Skeletal muscle cell (primary cell): ENCODE measurements at places on chromosomes 5 and 9.

DNA sequence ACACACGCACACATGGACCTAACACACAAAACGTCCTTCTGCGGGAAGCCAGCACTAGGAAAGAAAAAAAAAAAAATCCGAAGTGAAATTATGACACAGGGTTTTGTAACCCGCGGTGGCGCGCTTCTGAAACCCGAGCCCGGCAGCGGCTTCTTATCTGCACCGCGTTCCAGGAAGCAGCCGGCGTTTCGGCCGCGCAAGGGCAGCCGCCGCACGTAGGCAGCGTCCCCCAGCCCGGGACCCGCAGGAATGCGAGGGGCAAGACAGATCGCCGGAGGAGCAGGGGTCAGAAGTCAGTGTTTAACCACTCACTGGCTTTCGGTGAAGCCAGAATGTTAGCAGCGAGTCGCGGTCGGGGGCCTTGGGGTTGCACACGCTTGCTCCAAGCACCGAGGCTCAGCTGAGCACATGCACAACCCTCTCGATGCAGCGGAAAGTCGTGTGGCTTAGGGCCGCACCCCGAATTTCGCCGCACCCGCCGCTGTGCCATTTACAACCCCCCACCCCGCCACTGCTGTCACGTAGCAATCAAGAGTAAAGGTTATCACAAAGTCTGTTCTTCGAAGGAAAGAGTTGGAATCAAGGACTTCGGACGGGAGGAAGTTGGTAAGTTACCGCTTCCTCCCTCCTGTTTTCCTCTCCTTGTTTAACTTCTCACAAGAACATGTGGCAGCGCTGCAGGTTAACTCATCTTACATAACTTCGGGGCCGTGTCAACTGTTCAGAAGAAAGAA, 167.9 kb downstream of the AUH start:
- peak; percentile 85 for DNase-seq

DNA sequence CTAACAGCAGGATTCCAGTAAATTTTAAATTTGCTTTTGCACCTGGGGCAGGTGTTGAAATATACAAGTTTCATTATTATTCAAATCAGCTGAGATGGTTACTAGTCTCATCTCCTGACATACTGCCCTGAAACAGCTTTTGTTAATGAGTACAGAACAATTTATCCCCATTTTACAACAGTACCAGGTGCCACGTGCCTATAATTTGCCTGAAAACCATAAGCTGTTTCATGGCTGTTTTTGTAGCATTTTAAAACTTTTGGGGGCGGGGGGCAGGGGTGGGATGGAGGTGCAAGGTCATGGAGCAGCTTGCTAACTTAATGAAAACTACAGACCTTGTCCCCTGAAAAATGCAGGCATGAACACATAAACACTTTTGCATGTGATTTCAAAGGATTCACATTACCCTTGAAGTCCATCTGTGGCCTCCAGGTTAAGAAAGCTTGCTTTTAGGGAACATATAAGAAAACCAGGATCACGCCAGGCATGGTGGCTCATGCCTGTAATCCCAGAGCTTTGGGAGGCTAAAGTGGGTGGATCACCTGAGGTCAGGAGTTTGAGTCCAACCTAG, 42.1 kb downstream of the TIMD4 start:
- DNase-seq = no peak

DNA sequence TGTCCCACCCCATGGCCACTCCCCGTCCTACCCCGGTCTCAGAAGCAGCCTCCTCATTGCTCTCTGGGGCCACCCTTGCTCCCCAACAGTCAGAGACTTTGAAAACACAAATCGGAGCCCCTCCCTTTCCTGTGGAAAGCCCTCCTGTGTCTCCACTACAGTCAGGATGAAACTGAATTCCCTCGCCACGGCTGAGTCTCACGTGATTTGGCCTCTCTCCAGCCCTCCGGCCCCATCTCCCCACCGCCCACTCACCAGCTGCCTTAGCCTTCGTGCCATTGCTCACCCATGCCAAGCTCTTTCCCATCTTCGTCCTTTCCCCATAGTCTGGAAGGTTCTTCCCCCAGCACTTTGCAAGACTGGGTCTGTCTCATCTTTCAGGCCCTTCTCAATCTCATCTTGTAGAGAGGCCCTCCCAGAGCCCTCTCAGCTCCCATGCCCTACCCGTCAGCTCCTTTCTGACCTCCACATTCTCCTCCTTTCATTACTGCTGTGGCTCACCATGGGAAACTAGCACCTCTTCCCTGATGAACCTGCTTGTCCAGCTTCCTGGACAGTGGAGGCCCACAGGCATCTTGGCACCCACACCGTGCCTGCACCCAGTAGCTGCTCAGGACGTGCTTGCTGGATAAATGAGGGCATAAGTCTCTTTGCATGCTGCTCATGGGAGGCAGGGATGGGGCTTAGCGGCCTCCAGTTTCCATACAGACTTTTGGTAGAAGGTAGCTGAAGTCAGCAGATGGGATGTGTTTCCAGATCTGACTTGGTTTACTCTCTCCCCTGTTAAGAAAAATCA, 126.4 kb upstream of the COL5A1 start:
- no peak for DNase-seq

DNA sequence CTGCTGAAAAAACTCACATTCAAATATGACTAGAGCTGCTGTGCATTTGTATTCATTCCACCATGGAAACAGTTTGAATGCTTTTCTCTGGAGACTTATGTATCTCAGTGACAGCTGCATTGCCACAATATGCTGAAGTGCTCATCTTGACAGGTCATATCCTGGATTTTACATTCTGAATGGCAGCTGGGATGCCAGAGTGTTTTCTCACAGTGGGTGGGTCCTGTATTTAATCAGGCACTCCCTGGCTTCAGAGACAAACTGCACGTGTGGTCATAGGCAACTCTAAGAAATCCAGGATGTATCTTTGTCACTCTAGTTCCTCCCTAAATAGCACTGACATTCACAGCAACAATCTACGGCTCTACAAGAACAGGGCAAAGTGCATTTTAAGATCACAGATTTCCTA, 75.6 kb downstream of the ST8SIA4 start:
- peak; percentile 49 for DNase-seq

DNA sequence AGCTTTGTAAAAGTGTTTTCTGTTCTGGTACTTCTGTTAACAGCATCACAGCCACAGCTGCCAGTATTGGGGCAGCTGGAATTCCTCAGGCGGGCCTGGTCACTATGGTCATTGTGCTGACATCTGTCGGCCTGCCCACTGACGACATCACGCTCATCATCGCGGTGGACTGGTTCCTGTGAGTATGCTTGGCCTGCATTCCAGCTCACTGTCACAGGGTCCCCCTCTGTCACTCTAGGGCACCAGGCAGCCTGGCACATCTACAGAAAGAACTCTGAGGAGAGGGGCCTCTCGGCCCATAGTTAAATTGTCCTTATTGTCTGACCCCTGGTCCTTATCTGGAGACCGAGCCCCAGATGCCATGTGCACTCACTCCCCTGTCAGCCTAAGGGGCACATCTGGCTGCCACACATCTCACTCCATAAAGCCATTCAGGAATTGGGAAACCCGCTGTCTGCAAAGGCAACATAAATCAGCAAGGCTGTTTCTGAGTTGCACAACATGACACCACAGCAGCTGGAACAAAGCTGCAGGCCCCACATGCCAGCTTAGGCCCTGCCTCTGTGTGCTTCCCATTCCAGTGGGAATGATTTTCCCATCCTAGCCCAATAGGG, 77.5 kb downstream of the SLC1A3 start:
- peak; percentile 76 for DNase-seq

- DNase-seq = no peak
Observed at GRCh38 chr5:62937661-62938558, 359.3 kb downstream of the LRRC70 start.

DNA sequence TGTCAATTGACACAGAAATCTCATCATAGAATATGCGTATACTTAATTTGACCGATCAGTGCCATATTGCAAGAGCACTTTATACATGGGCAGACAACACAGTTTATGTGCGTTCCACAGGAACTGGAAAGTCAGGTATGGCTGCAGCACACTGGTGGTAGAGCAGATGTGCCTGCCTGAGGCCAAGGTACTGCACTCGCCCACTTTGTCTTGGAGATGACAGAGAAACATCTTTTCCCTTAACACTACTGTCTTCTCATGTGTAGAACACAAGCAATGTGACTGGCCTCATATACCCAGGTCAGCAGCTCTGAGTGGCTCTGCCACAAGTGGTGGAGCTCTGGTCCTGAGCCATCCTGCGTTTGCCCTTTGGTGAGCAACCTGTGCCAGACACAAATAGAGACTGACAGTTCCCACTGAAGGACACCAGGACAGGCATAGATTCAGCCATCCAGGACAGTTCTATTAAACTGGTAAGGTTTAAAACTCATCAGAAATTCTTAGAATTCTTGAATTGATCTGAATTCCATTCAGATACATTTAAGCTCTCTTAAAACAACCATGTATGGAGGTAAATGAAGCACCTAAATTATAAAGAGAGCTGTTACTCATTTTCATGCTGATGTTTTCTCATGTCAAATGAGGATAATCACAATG, 21.0 kb upstream of the PPP2CA start:
- DNase-seq = no peak
